Kidney glomerular epithelial cell (primary cell): ENCODE measurements at places on chromosomes 2 and 18.

DNA sequence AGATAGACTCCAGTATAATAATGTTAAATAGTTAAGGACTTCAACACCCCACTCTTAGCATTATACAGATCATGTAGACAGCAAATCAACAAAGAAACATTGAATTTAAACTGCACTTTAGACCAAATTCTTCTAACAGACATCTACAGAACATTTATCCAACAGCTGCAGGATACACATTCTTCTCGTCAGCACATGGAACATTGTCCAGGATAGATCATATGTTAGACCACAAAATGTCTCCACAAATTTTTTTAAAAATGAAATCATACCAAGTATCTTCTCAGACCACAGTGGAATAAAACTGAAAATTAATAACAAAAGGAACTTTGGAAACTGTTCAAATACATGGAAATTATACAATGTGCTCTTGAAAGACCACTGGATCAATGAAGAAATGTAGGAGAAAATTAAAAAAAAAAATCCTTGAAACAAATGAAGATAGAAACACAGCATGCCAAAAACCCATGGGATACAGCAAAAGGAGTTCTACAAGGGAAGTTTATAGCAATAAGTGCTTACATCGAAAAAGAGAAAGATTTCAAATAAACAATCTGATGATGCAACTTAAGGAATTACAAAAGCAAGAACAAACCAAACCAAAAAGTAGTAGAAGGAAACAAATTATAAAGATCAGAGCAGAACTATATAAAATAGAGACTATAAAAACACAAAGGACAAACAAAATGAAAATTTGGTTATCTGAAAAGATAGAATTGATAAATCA is 12.3 kb upstream of the SPP2 start:
- DNase-seq: no peak

- DNase-seq: no peak
Observed at GRCh38 chr2:199589306-199589705, 131.6 kb upstream of the SATB2 start.

GRCh38 chr2:229392196-229392595 is 121.1 kb upstream of the PID1 start:
- no peak for DNase-seq

DNA sequence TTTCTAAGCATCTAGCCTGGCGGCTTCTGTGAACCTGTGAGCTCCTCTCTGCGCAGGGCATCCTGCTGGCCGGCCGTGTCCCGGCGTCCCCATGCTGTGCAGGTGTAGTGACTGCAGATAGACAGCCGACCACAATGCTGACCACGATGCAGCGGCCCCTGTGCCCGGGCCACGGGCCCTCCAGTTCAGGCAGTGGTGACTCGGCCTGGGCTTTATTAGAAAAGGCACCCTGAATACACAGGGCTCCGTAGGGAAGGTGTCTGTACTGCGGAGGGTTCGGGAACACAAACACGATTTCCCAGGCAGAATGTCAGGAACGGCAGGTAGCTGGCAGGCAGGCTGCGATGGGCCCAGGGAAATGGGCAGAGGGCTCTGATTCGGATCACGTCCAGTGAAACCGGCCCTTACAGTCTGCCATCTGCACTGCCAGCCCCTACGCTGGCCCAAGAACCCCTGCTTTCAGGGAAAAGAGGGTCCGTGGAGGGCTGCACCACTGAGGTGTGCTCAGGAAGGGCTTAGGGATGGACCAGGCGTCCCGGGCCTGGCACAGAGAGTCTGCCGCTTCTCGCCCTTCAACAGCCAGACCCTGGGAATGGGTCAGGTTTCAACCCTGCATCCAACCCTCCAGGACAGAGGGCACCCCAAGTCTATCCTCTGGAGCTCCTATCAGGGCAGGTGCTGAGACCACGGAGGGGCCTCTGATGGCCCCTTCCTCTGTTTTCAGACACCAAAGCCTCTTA is 196.5 kb downstream of the HDAC4 start:
- DNase-seq: no peak

GRCh38 chr2:110865188-110865587 is 132.8 kb downstream of the ACOXL start:
- DNase-seq: no peak

GRCh38 chr2:84844141-84844540 is 36.7 kb downstream of the TRABD2A start:
- no peak for DNase-seq

GRCh38 chr2:102929721-102930120 is 167.9 kb downstream of the TMEM182 start:
- no peak for DNase-seq

DNA sequence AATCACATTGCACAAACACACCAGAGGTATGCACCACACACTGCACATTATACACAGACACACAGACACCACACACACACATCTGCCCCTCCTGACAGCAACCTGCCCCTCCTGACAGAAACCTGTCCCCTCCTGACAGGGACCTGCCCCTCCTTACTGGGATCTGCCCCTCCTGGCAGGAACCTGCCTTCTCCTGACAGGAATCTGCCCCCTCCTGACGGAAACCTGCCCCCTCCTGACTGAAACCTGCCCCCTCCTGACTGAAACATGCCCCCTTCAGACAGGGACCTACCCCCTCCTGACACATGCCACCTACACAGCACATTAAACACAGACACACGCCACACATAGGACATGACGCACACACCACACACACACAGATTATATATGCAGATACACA is 88.9 kb downstream of the PXDN start:
- no peak for DNase-seq

DNA sequence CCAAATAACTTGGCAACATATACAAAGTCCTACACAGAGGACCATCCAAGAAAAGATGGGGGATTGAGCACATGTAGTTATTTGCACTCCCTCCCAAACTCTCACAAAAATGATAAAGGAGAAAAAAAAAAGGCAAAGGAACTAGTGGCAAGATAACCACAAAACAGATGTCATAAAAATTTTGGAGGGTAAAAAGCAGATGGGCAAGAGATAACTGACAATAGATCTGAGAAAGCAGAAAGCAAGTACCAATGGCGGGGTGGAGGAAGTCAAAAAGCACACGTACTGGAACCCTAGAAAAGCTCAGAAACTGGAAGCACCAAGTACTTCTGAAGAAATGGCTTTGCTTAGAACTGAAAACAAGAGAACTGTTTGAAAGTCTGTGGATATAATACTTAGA is 82.0 kb downstream of the WDPCP start:
- no peak for DNase-seq

GRCh38 chr2:65724752-65725151 is 292.4 kb upstream of the SPRED2 start:
- no peak for DNase-seq
